Islet precursor cell (in vitro differentiated cells): ENCODE measurements at places on chromosomes 5 and 9.

DNA sequence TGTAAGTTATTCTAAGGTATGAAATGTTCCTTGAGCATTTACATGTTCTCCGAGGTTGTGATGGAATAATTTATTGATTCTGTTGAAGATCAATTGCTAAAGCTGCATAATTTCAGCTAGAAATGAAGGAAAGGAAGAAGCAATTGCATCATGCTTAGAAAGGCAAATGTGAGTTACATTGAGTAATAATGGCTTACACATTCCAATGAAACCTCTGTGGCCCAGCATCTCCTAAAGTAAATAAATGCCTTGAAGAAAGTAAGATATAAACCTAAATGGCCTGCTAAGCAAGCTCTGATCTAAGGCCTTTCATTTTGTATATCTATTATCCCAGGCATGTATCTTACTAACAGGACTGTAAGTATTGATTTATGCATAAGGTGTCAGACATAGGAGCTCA lies 677.3 kb upstream of the RGMB start:
- DNase-seq = no peak

- DNase-seq = no peak
Observed at GRCh38 chr5:122656160-122656559, 118.7 kb upstream of the SNX2 start.

DNA sequence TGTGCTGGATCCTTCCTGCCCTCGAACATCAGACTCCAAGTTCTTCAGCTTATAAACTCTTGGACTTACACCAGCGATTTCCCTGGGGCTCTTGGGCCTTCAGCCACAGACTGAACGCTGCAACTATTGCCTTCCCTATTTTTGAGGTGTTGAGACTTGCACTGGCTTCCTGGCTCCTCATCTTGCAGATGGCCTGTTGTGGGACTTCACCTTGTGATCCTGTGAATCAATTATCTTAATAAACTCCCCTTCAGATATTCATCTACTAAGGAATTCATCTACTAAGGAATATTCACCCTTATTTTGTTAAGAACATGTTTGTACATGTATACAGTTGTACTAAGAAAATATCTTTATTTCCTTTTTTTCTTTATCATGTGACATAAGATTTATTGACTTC lies 1079.7 kb downstream of the CDH12 start:
- DNase-seq = no peak

- no peak for DNase-seq
Observed at GRCh38 chr9:105836936-105837660, 142.8 kb downstream of the TMEM38B start.

GRCh38 chr9:34510497-34511468 lies 12.0 kb downstream of the ENHO start:
- DNase-seq = no peak

DNA sequence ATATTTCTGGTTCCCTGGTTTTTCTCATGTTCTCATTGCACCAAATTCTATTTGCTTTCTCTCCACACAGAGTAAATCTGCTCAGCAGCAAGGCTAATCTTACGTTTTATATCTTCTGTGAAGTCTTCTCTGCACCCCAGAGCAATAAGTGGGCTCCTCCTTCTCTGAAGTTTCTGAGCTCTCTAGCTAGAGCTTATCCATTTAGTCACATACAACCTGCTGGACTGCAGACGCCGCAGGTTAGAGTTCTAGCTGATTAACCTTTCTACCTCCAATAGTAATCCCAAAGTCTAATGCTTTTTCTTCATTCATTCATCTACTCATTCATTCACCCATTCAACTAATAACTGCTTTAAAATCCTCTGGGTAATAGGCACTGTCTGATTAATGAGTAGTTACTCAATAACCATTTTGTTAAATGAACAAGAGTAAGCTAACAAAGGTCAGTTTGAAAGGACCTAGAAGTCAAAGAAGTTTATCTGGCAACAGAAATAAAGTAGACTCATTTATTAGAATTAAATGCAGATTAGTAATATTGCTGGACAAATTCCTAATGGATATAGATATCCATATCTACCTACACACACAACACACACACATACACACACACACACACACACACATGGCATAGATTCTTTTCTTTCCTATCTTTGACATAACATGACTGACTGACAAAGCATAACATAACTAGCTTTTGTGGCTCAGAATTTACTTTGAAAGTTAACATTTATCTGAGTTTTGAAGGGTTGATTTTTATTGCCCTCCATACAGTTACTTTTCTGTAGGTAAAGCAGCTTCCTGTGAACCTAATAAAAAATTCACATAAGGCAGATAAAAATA lies 984.6 kb upstream of the SEMA6A start:
- no peak for DNase-seq

DNA sequence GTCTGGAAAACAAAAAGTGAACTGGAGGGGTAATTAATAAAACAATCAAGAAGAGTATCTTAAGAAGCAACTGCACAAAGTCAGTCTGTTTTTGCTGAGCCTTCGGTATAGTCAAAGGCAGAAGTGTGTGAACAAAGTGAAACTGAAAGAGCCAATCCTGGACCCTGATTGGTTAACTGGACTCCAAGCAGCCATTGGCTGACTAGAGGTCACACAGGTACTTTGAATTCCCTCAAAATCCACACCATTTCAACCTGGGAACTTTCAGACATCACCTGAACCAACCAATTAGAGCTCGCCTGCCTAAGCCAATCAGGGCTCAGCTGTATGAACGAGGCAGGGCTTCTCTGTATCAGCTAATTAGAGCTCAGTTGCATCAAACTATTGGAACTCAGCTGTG lies 286.7 kb downstream of the TLE4 start:
- no peak for DNase-seq

DNA sequence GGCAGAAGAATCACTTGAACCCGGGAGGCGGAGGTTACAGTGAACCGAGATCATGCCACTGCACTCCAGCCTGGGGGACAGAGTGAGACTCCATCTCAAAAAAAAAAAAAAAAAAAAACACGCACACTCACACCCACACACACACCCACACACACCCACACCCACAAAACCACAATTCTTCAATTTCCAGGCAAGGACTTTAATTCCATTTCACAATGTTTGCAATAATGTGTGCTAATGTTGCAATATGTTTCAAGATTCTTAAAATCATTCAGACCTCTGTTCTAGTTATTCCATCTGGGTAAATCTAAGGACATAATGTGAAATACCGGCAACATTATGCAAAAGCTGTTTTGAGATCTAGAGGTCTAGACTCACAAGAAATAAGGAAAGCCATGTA lies 28.3 kb downstream of the CCDC69 start:
- no peak for DNase-seq

DNA sequence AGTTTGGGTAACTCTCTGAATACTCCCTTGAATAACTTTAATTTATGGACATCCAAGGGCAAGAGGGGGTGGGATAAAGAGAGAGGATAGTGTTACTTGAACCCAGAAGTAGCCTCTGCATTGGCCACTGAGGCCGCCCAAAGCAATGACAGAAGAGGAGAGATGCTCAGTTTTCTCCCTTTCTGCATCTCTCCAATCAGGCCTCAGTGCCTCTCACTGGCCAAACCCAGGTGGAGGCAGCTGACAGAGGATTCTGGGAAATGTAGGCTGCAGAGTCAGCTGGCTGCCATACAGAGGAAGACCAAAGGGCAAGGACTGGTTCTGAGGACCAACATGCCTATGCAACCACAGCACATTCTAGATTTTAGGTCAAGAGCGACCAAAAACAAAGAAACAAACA lies 719.4 kb downstream of the MAT2B start:
- no peak for DNase-seq
